ENCODE measurements at places on chromosomes 6 and 20.

DNA sequence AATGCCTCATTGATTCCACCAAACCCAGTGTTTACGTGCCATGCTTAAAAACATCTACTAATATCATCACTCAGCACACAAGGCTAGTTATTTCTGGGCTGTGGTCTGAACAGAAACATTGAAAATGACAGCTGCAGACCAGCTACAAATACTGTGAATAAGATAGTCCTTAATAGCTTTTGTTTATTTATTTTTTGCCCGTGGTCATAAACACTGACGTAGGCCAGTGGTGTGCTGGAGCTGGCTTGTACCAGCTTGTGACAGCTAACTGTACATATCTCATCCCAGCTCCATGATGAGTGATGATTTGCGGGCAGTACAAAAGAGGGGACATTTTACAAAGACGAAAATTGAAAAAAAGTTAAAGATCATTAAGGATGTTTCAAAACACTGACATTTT lies 1057.0 kb downstream of the EPHA7 start:
- no peak for DNase-seq

GRCh38 chr20:40207655-40208054 lies 481.4 kb downstream of the MAFB start:
- DNase-seq = no peak

DNA sequence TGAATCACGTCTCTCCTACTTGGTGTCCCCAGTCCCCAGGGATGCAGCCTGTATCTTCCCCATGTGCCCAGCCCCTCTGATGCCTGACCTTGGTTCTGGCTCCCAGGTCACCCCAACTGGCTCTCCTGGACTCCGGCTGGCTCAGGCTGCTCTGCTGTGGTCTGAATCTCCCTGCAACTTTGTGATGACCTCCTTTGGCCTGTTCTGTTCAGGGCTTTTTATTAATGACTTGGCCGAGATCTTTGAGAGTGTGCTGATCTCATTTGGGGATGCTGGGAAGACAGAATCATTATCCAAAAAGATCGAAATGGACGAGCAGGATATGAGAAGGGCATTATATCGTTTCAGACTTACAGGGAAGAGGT lies 67.4 kb downstream of the IGF2R start:
- no peak for DNase-seq

GRCh38 chr6:4470698-4471210 lies 305.4 kb upstream of the CDYL start:
- no peak for DNase-seq

- no peak for DNase-seq
Measured at GRCh38 chr20:57425150-57426013, 34.2 kb downstream of the RBM38 start.

DNA sequence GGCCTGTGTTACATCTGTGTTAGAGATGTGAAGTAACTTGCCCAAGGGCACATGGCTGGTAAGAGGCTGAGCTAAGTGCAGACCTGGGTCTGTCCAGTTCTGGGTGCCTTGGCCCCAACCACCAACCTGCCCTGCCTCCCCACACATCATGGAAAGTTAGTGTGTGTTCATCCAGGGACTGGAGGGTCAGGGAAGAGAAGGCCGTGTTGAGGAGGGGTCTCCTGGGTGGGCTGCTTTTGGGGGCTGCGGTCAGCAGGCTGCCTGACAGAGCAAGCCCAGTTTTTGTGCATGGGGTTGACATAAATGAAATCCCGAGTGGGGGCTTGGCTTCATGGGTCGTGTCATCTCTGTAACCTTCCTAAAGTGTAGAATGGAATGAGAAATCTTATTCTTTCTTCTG lies 10.9 kb downstream of the PYGB start:
- DNase-seq = no peak

- DNase-seq = no peak
Measured at GRCh38 chr20:19992996-19993908, 23.9 kb upstream of the NAA20 start.

DNA sequence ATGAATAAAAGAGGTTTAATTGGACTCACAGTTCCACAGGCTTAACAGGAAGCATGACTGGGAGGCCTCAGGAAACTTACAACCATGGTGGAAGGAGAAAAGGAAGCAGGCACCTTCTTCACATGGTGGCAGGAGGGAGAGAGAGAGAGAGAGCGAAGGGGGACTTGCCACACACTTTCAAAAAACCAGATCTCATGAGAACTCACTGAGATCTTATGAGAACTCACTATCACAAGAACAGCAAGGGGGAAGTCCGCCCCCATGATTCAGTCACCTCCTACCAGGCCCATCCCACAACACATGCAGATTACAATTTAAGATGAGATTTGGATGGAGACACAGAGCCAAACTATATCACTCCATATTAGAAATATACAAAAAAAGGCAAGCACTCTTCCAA lies 6.1 kb upstream of the SIRPD start:
- DNase-seq = no peak
